ENCODE measurements at places on chromosomes 3 and 15.

- DNase-seq: no peak
Measured at GRCh38 chr3:157816296-157816695, 289.9 kb downstream of the SHOX2 start.

DNA sequence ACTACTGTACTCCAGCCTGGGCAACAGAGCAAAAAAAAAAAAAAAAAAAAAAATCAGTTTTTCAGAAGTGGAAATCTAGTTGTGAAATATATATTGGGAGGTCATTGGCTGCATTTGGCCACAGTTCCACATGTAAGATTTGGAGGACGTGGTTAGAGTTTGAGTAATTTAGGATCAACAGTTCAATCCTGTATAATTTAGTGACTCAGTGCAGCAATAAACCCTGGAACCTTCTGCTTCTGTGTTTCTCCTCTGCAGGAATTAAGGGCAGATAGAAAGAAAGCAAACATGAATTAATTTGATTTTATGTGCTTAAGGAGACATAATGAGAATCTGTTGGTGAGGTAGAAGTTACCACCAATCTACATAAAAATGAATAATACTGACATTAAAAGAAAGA is 347.0 kb downstream of the PTPRG start:
- DNase-seq: no peak

GRCh38 chr3:44099566-44100297 is 142.0 kb upstream of the TOPAZ1 start:
- DNase-seq: no peak

DNA sequence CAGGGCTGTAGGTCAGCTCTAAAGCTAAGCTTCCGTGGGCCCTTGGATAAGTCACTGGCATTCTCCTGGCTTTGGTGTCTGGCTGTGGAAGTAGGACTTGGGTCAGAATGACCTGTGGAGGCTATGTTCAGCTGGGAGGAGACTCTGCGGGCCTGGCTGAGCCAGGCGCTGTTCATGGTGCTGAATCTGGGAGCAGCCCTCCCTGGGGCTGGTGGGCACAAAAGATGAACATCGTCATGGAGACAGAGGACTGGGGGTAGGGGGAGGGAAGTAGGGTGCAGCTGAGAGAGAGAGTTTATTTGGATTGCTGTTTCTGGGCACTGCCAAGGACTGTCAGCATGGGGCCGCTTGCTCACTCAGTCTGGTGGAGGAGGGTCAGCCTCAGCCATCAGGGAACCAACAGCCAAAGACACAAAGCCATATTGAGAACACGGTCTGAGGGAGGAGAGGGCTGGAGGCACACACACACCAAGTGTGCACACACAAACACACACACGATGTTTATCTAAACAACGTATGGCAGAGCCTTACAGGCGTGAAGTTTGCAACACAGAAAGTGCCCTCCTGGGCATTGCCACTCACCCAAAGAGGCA is 120.7 kb upstream of the LINGO1 start:
- no peak for DNase-seq

DNA sequence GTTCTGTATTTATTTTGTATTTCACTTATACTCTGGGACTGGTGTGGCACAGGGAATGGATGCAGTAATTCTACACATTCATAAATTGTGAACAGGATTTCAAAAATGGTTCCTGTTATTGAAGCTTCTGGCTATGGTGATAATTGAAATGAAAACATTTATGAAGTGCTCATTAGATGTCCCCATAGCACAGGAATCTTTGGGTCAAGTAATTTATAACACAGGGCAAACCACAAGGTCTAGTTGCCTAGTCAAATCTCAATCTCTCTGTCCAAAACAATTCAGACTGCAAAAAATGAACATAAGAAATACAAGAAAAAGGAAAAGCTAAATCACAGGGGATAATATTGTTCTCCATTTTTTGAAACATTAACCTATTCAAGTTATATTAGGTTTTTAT is 117.5 kb upstream of the PTPRG start:
- no peak for DNase-seq

DNA sequence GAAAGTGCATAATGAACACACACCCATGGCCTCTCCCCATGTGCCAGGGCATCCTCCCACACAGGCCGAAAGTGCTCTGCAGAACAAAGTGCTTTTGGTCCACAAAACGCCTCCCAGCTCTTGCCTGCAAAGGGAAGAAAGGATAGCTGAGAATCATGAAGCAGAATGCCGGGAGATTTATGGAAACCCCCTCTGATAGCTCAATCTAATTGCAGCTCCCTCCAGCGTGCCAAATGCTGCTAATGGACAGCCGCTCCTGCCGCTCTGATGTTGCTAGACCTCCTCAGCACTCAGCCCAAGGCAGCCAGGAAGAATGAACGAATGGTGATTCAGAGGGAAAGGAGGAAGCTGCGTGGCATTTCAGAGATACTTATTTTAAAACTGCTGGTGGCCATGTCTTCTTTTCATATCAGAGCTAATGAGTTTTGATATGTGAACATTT is 145.3 kb downstream of the TJP1 start:
- DNase-seq: no peak

GRCh38 chr15:55221090-55222011 is 24.6 kb upstream of the RSL24D1 start:
- DNase-seq: no peak

- no peak for DNase-seq
Measured at GRCh38 chr15:69610277-69610676, 157.7 kb downstream of the RPLP1 start.

DNA sequence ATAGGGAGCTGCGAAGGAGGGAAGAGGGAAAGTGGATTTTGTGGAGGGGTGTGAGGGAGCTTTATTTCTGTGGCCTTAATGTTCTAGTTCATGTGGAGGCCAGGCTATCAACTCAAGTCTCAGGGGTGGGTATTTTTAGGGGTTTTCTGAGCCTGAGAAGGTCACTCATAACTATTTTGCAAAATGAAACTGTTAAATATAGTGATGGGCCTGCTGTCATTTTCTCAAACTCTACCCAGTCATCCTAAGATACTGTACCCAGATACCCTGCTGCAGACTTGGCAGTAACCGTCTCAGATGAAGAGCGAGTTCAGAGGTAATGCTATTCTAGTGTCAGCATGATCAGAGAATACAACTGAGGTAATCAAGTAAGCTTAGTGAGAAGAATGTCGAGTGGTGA is 545.0 kb upstream of the TBL1XR1 start:
- no peak for DNase-seq

- no peak for DNase-seq
Measured at GRCh38 chr3:112470788-112471187, 28.5 kb downstream of the BTLA start.

DNA sequence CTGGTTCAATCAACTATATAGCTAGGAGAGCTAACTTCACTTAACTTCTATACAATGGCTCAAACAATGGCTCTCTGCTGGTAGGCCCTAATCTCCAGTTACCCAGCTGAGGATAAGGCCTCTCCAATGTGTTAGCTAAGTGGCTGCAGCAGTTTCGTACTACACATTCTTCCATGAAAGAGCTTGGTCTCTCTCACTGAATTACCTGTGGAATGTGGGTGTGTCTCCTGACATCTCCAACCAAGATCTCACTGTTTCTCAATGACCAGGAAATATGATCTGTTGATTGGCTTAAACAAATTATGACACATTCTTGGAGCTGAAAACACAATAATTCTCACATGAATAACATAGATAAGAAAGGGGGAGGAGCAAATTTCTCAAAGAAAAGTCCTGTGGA is 169.8 kb upstream of the ROBO1 start:
- no peak for DNase-seq

DNA sequence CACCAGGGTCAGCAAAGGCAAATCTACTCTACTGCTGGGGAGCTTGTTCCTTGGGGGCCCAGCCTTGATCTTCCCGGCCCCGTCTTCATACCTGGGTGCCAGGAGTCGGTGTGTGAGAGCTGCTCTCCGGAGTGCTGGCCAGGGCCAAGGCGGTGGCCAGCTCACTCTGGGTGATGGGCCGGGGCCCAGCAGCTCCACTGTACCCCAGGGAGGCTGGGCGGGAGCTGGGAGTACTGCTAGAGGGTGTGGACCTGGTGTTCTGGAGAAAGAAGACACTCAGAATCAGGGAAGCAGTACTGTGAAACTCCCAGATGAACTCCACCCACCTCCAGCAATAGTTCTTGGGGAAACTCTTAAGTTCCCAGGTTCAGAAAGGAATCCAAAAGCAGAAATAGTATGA is 11.9 kb downstream of the UBL7 start:
- DNase-seq: no peak

DNA sequence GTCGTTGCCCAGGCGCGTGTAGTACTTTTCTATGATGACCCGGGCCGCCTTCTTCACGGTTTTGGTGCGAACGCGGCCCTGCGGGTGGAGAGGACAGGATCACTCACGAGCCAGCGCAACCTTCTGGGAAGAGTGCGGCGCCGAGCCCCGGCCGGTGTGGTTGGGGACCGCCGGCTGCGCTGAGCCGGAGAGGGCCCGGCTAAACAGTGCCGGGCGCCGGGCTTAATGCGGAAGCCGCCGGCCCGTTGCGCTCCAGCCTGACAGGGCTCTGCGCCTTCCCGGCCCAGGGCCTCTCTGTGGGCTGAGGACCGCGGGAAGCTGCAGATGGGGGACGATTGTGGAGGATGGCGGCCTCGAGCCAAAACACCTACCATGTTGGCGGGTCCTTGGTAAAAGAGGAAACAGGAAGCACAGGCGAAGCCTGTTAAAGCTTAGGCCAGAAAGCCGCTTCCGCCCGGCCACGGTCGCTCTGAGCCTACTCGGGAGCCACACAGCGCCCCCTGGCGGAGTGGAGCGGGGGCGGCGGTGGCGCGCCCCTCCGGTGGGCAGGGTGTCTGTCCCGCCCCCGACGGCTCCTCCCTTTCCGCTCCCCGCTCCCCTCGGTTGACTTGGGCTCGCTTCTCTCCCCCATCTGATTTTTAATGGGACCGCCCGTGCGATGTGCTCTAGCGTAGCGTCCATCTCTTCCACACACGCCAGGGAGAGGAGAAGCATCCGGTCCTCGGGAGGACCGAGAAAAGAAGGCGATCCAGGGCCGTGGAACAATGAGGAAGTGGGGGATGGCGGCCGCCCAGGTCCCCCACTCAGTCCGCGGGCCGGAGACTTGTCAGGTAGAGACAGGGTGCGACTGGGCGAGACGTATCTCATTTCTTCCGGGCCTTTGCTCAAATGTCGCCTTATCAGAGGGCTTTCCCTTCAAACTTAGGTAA is at the start of gene RPS17:
Gene RPS17, minus strand, starts transcription at position 403 of the 929 bp plus-strand sequence. Its CDS starts 29 bp downstream, at position 374.
- no peak for DNase-seq
